ENCODE measurements at places on chromosomes 4 and X.

GRCh38 chrX:49878128-49878833, 1.0 kb upstream of the USP27X start:
- DNase-seq, result no peak

DNA sequence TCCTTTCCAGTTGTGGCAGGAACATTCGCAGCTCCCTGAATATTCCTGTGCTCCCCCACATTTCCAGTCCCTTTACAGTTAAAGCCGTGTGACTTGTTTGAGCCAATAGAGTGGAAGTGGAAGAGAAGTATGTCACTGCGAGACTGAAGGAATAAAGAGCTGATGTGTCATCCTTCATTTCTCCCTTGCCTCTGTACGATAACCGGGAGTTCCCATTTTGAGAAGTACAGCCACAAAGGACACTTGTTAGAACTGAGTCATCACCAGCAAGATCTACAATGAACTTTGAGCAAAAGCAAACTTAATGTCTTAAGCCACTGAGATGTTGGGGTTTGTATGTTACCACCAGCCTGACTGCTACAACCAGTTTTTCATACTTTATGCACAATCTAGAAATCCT, 92.3 kb downstream of the SPRY1 start:
- peak; percentile 91 for DNase-seq

DNA sequence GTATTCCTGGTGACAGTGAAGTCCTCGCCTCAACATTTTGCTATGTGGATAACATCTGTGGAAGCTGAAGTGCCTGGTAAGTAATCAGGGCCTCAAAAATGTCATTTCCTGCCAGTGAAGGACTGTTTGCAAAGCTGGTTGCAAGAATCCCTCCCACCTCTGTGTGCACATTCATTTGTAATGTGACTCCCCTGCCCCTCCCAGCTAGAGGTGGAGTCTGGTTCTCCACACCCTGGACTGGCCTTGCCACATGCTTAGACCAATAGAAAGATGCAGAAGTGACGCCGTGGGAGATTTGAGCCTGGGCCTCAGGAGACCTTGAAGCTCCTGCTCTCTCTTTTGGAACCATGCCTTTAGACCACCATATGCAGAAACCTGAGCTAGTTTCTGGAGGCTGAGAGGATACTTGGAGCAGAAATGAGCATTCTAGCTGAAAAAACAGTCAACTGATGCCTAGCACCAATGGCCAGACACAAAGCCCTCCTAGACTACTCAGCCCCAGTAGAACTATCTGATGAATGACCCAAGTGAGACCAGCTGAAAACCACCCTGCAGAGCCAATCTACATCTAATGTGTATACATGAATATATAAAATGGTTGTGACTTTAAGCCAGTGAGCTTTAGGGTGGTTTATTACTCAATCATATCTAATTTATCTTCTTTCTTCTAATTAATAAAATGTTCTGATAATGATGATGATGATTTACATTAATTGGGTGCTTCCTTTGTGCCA, 47.8 kb upstream of the CRMP1 start:
- peak; percentile 10 for DNase-seq

DNA sequence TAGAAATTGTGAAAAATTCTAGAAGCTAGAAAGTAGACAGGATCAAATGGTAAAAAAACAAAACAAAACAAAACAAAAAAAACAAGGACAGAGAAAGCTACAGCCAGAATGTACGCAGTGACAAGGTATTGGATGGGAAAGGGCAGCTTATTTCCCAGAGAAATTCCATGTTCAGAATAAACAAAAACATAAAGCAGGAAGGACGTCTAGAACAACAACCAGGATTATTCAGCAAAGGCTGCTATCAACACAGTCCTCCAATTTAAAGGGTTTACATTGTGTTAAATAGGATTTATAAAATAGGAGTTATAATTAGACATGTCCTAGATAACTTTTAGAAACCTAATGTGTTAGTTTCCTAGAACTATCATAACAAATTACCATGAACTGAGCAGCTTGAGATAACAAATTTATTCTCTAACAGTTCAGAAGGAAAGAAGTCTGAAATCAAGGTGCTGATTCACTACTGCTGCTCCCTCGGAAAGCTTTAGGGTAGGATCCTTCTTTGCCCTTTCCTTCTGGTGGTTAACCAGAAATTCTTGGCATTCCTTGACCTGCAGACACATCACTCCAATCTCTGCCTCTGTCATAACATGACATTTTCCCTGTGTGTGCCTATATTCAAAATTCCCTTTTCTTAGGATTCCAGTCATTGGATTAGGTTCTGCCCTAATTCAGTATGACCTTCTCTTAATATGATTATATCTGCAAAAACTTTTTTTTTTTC, 175.6 kb downstream of the SNCA start:
- peak; percentile 53 for DNase-seq

DNA sequence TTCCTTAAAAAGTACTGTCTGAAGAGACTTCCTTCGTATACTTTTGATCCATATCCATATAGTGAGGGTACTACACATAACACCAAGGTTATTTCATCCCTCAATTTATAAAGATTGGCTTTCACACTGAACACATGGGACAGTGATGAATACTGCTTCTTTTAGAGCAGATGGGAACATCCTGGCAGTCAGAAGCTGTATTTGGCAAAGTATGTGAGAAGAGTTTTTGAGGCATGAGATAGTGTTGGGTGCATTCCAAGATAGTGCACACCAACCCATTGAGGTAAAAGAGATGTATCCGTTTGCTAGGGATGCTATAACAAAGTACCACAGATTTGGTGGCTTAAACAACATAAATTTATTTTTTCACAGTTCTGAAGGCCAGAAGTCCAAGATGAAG, 141.1 kb downstream of the MOSPD2 start:
- no peak for DNase-seq

DNA sequence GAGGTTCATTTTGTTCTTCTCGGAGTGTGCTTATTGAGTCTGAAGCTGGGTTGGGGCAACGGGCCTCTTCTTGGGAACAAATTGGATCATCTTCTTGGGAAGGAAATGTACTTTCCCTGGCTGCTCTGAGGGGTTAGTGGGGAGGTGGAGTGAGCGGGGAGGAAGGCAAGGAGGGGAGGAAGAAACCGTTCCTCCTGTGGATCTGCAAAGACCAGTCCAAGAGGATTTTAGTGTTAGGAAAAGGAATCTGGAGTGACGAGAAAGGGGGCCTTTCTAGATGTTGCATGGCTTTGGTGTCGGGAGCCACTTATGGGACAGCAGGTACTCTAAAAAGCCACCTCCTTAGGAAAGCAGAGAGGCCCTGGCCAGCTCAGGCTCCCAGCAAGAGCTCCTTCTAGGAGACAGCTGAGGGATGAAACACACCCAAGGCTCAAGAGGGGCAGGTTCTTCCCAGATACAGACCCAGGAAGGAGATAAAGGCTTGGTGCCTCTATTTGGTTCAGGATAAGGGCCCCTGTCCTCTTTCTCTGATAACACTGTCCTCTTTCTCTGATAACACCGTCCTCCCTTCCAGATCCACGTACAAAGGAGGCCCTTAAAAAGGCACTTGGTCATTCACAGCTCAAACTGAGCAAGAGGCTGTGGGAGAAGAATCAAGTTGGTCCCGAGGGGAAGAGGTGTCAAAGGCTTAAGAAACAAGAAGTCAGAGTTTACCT, 451 bp downstream of the SOD3 start:
- DNase-seq, result no peak

DNA sequence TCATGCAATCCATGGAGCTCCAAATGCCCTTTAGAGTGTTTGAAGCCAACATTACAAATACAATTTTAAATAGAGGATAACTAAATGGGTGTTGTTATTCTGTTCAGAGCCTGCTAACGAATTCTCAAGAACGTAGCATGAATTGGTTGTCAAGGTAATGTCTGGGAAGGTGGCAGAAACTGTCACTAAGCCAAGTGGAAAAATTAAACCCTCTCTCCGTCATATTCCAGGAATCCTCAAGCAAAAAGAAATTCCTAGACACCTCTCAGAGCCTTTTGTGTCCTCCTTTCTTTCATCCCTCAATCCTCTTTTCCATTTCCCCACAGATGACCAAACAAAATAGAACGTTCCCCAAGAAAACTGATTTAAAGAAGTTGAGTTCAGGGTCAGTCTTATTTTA, 204.0 kb downstream of the MID1 start:
- DNase-seq, result no peak

- DNase-seq, result peak; percentile 42
These were observed 71.7 kb upstream of the S100G start for GRCh38 chrX:16578218-16578617.

DNA sequence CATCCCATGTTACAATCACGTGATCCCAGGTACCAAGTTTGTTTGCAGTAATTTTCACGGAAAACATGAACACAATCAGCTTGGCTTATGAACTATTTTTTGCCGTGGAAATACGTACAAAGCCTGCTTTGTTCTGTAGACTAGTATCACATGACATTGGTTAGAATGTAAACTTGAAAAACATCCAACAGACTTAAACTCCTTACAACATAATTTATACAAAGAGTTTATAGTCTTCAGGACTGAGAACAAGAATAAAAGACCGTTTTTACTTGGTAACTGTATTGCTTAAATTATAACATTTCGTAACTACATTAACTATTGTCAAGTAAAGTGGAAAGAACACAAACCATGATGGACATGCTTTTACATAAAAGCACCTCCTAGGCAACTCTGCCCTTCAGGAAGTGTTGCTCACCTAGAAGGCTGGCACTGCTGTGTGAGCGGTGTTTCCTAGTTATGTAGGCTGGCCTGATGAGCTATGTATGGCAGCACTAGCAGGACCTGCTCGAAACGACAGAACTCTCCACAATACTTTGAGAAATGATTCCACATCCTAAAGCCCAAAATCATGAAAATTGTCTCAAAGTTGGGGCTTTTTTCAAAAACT, 41.8 kb upstream of the WDR1 start:
- no peak for DNase-seq

GRCh38 chr4:111689731-111690130, 455.5 kb upstream of the FAM241A start:
- DNase-seq, result peak; percentile 60

- DNase-seq, result peak; percentile 78
These were observed 341.0 kb upstream of the GATB start for GRCh38 chr4:152101556-152102435.

DNA sequence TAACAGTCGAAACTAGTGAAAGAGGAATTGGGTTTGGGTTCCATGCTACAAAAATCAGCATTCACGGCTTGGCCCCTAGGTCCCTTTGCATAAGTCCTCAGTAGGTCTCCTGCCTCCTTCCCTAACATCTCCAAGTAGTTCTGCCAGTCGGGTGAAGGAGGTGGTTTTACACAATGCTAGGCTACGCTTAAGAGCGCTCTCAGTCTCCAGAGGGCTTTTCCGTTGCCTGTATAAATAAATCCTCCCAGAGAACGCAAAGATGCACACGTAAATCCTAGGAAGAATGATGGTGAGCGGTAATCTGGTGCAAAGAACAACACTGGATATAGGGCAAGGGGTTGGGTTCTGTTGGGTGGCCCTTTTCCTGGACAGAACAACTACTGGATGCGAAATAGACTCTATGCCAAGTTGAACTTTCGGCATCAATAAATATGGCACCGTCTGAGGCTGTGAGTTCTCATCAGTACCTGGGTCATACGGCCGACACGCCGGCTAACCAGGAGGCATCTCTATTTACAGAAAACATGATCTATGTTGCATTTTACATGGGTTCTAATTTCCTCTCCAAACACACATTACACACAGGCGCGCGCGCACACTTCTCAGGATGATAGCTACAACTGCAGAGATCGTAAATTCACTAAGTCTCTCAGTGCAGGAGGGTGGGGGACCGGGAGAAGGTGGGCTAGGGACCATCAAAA, 1.3 kb downstream of the CAMK2D start:
- peak; percentile 72 for DNase-seq

- DNase-seq, result peak; percentile 45
These were observed 15.7 kb downstream of the OFD1 start for GRCh38 chrX:13750204-13750603.

DNA sequence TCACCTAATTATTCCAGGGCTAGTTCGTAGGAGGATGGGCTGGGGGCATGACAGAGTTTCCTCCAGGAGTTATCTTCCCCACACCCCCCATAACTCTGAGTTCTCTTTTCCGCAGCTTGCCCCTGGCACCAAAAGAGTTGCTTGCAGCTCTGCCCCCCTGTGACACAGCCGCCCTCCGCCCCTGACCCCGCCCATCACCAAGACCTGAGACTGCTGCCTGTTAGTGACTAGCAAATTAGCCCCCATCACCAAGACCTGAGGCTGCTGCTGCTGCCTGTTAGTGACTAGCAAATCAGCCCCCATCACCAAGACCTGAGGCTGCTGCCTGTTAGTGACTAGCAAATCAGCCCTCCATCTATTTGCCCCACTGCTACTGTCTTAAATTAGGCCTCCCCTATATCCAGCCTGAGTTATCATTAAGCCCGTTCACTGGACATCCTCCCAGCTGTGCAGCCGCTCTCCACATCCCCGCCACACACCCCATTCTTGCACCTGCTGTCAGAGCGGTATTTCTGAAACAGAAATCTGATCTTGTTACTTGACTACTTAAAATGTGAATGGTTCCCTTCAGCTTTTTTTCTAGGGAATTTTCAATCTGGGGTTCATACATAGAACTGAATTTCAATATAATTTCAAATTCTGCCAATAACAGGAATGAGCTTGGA, 1.5 kb upstream of the PAPSS1 start:
- no peak for DNase-seq

DNA sequence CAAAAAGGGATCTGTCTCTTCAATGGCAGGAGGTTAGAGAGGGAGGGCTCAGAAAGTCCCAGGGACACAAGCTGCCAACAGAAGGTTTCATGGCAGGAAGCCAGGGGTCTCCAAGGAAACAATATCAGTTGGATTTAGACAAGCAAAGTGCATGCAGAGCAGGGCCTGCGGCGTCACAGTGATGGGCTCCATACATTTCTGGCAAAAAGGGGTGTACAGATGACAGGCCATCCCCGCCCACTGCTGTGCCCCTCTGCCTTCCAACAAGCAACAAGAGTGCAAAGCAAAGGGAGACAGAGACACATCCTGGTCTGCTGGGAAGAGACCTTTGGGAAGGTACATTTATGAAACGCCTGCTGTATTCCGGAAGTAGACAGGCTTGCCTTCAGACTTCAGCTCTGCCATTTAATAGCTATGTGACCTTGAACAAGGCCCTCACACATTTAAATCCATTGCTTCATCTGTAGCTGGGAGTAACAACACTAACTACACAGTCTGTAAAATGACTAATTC, 121.2 kb downstream of the AFAP1 start:
- DNase-seq, result no peak

GRCh38 chr4:99998062-99998867, 48.2 kb upstream of the H2AZ1 start:
- DNase-seq, result peak; percentile 58

DNA sequence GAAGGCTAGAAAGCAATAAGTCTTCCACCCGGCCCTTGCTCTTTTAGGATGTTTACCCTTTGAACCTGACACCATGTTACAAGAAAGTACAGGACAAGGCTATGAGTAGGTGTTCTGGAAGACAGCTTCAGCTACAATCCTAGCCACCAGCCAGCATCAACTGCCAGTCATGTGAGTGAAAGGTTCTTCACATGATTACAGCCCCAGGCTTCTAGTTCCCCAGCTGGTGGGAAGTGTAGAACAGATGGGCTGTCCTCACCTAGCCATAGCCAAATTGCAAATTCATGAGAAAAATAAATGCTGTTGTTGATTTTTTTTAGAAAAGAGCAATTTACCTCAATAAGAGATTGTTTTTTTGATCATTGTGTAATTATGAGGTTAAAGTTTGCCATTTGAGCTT, 60.8 kb downstream of the GRXCR1 start:
- DNase-seq, result no peak

GRCh38 chrX:121160987-121161386, 113.6 kb downstream of the GLUD2 start:
- no peak for DNase-seq

- DNase-seq, result peak; percentile 47
These were observed 1655.5 kb upstream of the AGA start for GRCh38 chr4:179097741-179098140.

Measured in mesenchymal stem cell (in vitro differentiated cells and primary cell).